ENCODE measurements at places on chromosomes 2 and 18.

DNA sequence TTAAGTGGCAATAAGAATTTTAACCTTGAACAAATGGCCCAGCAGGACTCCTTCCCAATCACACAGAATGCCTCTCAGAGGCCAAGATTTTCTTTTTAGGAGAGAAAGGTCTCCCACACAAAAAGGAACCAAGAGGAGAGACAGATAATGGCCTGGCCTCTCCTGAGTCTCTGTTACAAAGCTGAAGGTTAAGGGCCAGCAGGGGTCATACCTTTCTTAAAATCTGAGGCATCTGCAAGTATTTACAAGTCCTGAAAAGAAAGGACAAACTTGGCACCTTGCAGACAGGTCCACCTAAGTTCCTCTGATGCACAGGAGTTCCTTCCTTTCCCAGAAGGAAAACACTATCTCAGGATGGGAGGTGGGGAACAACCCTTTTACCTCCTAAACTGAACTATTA is 142.3 kb downstream of the TMEM163 start:
- no peak for DNase-seq

GRCh38 chr2:17821535-17822444 is 5.5 kb downstream of the MSGN1 start:
- no peak for DNase-seq

DNA sequence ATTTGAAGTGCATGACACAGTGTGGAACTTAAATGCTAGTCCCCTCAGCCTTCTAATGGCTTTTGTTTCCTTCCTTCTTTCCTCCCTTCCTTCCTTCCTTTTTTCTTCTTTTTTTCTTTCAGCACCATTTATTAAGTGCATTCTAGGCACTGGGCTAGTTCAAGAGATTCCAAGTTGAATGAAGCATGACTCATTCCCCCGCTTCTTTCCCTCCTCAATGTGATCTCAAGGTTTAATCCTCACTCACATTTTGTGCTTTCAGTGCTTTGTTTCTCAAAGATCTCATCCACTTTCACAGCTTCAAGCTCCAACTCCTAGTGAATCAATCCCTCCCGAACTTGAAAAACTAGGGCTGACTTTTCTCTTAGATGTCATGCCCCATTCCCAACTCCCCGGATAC is 90.1 kb downstream of the LBH start:
- DNase-seq = no peak

DNA sequence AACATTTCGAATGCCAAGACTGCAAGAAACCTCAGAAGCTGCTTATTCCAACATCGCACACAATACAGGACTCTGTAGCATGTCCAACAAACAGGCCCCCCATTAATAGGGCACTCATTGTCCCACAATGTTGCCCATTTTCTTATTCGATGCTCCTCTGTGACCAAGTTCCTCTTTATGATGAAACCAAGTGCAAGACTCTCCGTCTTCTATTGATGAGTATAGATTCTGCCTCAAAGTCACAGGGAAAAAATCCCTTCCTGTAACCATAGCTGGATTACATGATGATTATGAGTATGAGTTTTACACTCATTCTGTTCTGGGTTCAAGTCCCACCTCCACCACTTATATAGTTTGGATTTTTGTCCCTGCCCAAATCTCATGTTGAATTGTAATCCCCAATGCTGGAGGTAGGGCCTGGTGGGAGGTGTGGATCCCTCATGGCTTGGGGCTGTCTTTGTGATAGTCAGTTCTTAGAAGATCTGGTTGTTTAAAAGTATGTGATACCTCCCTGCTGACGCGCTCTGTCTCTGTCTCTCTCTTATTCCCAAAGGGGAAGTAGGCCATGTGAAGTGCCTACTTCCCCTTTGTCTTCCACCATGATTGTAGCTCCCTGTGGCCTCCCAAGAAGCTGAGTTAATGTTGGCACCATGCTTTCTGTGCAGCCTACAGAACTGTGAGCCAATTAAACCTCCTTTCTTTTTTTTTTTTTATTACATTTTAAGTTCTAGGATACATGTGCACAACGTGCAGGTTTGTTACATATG is 148.7 kb downstream of the OSR1 start:
- no peak for DNase-seq

All from GDM1 (cell line).